Activated naive CD4-positive, alpha-beta T cell (primary cell): ENCODE measurements at places on chromosomes 7 and 10.

- DNase-seq, result no peak
These were observed 105.1 kb downstream of the GRID1 start for GRCh38 chr10:86261470-86261869.

DNA sequence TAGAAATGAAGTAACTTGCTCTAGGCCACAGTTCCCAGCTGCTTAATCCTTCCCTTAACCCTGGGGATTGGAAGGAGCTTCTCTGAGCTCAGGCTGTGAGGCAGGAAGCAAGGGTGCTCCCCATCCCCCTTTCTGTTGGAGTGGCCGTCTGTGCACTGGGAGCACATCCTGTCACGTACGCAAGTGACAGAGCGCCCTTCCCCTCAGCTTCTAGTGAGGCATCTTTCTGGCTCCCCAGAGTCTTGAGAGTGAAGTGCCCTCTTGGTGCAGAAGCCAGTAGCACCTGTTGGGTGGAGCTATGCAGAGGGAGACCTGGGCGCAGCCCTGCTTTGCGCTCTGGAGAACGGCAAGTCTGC lies 47.8 kb downstream of the SHH start:
- DNase-seq, result no peak

- DNase-seq, result no peak
These were observed 307.6 kb upstream of the PHYHIPL start for GRCh38 chr10:58868736-58869435.

DNA sequence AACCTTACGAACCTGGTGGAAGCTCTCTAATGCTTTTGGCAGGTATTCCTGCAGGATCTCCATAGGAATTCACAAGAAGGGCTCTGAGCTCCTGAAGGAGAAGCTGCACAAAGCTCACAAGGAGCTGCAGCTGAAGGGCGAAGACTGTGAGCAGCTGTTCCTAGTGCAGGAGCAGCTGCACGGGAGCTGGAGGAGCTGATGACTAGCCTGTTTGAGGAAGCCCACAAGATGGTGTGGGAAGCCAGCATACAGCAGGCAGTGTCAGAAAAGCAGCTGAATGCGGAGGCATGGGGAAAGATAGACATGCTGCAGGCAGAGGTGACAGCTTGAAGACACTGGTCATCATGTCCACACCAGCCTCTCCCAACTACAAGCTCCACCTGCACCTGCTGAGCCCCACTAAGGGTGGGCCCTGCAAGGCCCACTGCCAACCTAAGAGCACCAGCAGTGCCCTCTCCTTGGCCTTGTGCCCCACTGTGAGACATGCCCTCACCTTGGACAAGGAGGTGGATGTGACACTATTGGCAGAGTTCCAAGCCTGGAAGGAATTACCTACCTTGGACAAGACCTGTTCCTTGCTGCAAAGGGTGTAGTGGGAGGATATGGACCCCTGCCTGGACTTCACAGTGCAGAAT lies 250.6 kb downstream of the BBS9 start:
- no peak for DNase-seq

DNA sequence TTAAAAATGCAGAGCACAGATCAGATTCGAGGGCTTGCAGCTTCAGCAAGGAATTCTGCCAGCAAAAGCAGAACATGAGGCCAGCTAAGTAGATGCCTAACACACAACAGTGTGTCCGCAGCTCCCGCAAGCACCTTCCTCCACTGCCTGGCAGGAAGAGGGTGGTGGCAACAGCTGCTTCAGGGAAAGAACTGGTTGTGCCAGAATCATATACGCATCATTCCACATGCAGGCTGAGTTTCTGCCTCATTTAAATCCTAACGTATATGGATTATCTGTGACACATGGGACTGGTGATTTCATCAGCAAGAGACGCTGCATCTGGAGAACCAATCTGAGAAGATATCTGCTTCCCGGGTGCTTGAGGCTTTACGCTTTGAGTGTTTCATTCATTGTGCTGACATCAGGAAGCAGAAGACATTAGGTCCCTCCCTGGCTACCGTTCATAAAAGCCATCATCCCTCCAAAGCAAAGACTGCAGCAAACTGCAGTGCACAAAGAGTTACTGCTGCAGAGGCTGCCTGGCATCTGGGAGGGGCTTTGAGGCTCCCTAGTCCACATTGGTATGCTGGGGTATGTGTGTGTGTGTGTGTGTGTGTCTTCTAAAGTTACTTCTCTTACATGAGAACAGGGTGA lies 78.8 kb downstream of the FAM13C start:
- DNase-seq, result no peak

DNA sequence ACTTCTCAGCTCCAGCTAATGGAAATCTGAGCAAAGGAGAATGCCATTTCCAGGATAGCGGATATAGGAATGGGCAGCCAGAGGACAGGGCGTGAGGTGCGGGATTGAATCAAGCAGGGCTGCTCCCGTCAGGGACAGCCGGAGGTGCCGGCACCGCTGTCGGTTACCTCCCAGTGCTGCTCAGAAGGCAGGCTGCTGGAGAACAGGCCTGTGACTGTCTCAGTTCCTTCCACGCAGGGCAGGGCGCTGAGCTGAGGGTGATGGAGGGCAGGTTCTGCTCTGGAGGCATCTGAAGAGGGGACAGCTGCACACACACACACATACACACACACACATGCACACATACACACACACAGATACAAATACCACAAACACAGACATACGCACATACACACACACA lies 111.1 kb downstream of the DOCK1 start:
- no peak for DNase-seq

DNA sequence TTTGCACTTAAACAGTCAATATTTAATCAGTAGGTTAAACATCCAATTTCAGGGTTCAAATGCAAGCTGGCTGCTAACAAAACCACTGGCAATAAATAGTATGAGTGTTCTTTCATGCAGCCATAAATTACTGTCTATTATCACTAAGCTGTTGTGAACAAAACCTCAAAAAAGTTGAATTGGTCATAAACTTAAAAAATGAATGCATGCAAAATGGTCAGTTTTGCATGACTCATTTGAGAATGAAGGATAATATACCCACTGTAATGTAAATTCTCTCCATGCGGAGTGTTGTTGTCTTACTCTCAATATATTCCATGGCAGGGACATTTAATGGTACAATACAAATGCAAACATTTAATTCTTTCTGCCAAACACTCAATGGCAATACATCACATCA lies 226.4 kb downstream of the MAGI2 start:
- no peak for DNase-seq

GRCh38 chr10:13873196-13873595 lies 286.4 kb downstream of the PRPF18 start:
- DNase-seq, result no peak

GRCh38 chr7:80054356-80054755 lies 80.3 kb upstream of the GNAI1 start:
- DNase-seq, result no peak

- DNase-seq, result no peak
These were observed 112.0 kb downstream of the EBF3 start for GRCh38 chr10:129851941-129852640.

GRCh38 chr7:157097056-157097329 lies 41.7 kb upstream of the UBE3C start:
- no peak for DNase-seq

GRCh38 chr7:143499743-143500348 lies 22.2 kb downstream of the TAS2R41 start:
- no peak for DNase-seq

GRCh38 chr7:50189371-50189770 lies 96.3 kb upstream of the ZPBP start:
- DNase-seq, result no peak

DNA sequence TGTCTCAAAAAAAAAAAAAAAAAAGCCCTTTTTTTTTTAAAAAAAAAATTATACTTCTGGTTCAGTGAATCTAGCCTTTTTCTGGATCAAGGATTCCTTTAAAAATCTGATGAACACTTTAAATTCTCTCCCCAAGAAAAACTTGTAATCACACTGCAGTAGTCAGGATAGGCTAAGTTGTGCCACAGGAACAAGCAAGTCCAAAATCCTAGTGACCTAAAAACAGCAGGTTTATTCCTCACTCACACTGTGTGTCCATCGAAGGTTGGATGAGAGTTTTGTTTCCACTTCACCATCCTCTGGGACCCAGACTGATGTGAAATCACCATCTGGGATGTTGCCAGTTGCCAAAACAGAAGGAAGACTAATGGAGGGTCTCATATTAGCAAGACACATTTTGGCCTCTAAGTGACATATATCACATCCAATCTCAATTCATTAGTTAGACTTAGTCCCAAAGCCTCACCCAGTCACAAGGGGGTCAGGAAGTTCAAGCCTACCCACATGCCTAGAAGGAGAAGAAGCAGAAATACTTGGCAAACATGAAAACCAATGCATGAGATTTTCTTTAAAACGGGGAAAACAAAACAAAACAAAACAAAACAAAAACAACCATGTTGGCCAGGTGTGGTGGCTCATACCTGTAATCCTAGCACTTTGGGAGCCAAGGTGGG lies 32.7 kb downstream of the CYP17A1 start:
- DNase-seq, result no peak

DNA sequence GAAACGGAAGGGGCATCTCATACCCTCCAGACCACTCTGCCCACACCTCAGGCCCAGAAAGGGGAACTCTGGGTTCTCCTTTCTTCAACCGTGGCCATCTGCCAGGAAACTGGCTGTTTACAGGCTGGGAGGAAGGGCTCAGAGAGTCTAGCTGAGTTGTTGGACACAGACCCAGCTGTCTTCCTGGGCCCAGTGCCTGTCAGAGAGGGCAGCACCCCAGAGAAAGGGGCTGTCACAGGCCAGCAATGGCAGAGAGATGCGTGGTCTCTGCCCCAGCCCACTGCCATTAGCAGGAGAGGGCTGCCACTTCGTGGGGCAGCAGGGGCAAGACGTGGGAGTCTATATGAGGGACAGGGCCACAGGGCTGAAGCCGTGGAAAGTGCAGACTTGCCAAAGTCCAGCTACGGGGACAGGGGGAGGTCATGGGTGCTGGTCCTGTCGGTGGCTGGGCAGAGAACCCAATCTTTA lies 11.0 kb downstream of the GRID1 start:
- DNase-seq, result no peak

GRCh38 chr7:141511316-141511675 lies 39.9 kb upstream of the AGK start:
- DNase-seq, result no peak

- no peak for DNase-seq
These were observed 38.8 kb downstream of the CDHR3 start for GRCh38 chr7:106001886-106002285.

DNA sequence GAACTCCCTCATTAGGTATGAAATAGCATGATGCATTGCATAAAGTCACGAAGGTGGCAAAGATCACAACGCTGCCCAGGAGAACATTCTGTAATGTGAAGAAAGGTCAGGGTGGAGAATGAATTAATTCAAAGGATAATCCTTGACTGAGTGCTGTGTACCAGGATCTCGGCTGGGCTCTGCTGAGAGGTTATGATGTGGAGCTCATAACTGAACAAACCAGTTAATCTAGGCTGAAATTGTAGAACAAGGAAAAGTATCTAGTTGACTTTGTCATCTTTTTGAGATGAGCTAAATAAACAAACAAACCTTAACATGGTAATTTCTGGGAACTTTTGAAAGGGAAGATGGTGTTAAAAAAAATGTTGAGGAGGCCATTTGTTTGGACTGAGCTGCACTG lies 6.1 kb downstream of the MSMB start:
- DNase-seq, result no peak

DNA sequence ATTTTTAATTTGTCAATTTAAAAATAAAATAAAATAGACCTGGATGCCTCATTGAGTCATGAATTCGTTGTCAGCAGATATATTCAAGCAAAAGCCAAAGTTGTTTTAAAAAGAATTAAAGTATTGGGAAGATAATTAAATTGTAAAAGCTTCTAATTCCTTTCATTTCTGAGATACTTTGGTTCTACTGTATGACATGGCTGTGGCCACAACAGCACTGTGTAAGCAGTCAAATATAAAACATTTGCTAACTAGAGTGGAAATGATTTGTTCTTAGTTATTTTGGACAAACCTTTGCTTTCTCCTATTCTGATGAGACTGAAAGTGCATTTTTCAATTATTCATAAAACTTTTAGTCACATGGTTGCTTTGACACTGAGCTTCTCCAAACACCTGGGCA lies 143.6 kb upstream of the FAM13C start:
- no peak for DNase-seq

- DNase-seq, result no peak
These were observed 641.1 kb downstream of the PCDH15 start for GRCh38 chr10:54159924-54160323.

- DNase-seq, result no peak
These were observed 36.4 kb downstream of the OR13A1 start for GRCh38 chr10:45278860-45279498.

GRCh38 chr7:99778880-99779279 lies 5.1 kb downstream of the CYP3A4 start:
- DNase-seq, result no peak

- peak; percentile 25 for DNase-seq
These were observed 147.6 kb downstream of the ARID5B start for GRCh38 chr10:62048919-62049623.

DNA sequence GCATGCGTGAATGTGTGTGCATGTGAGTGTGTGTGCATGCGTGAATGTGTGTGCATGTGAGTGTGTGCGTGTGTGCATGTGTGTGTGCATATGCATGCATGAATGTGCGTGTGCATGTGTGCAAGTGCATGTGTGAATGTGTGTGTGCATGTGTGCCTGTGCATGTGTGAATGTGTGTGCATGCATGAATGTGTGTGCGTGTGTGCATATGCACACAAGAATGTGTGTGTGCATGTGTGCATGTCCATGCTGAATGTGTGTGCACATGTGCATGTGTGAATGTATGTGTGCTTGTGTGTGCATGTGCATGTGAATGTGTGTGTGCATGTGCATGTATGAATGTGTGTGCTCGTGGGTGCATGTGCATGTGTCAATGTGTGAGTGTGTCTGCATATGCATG lies 42.1 kb upstream of the NUB1 start:
- DNase-seq, result no peak

DNA sequence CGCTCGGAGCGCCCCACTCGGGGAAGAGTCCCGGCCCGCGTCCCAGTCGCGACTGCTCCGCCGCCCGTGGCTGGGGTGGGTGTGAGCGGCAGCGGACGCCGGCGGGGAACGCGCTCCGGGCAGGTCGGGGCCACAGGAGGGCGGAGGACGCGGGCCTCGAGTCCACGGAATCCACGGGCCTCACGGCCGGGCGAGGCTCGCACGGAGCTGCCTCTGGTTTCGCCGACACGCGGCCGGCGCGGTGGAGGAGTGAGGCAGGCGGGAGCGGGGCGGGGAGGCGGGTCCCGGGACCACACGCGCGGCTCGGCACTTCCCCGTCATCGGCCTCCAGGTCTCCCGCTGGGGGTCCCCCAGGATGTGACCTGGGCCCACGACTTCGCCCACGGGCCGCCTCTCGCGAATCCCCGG lies 533 bp upstream of the NKX6-2 start:
- no peak for DNase-seq

- no peak for DNase-seq
These were observed 6.2 kb downstream of the BZW2 start for GRCh38 chr7:16652240-16652583.

DNA sequence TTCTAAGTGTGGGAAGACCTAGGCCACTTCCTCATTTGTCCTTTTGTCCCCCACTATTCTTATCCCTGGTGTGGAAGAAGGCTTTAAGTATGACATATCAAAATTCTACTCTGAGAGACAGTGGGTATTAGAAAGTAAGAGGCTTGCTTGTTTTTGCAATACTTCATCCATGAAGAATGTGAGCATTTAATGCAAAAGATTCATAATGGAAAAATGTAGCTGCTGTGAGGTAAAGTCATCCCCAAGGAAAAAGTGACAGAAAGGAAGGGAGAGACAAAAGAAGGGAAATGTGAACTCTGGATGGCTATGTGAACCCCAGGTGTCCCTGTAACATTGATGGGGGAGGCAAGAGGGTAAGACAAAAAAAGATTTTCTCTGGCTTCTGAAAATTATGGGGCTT lies 607.5 kb downstream of the SORCS1 start:
- no peak for DNase-seq

GRCh38 chr10:14757394-14757793 lies 17.3 kb downstream of the FAM107B start:
- DNase-seq, result no peak
